ENCODE measurements at places on chromosomes 2 and 18.

DNA sequence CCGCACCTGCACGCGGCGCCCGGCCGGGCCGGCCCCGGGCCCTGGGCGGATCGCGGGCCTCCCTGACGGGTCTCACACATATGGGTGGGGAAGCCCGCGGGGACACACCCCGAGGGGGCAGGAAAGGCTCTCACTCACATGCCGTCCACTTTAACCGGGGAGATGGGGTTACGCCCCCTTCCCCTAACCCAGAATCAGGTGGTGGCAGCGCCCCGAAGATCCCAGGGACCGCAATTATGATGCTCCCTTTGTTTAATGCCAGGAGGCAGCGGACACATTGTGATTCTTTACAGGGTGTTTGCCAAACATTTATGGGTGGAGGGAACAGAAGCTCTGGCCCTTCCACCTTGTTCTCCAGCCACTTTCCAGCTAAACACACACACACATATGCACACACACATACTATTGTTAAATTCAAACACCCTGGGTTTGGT, 424 bp upstream of the ANKRD44 start:
- DNase-seq = peak; percentile 26

GRCh38 chr2:33240178-33240577, 236.3 kb upstream of the RASGRP3 start:
- DNase-seq = no peak

DNA sequence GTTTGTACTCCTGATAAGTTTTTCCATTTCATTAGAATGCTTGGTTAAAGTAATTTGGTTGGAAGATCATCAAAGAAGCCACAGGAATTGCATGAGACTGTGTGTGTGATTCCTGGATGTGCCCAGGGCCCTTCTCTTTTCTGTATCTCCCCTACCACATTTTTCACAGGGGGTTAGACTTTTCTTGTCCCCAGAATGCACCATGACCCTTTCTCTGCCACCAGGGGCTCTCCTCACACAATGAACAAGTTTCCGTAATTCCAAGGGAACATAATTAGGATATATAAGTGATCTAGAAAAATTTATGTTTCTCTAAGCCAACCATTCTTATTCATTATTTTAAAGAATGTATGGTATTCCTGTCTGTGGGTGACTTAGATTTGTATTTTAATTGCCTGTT, 291.8 kb downstream of the NEDD4L start:
- DNase-seq = no peak

GRCh38 chr2:25362434-25363145, 20.9 kb upstream of the DNMT3A start:
- no peak for DNase-seq

DNA sequence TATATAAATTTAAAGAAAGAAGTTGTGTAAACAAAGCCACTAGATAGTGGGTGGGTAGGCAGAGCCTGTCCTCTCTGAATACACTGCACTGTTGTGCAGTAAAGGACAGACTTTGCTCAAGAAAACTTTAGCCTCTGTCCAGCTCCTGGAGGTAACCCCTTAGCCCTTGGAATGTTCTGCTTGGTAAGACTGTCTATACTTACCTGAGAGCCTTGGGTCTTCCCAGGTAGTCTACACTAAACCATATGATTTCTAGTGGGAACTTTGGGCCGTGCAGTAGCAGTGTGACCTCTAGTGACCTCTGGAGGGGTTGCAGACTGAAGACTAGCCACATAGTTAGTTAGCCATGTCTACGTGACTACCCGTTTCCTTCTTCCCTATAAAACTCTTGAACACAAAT, 678.3 kb upstream of the NRXN1 start:
- DNase-seq = peak; percentile 56

DNA sequence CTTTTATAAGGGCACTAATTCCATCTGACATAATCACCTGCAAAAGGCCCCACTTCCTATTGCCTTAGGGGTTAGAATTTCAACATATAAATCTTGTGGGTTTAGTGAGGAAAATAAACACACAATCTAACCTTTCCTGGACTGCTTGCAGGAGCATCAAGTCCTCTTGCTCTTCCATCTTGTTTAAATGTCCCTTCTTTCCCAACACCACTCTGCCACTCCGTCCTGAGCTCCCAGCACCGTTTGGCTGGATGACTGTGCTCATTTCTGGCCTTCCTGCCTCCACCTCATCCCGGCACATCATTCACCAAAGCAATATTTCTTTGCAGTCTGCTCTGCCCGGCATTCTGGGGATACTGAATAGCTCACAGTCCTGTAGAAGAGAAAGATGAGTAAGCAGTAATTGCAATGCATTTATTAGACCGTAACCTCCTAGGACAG, 247.8 kb downstream of the BCL2 start:
- no peak for DNase-seq

DNA sequence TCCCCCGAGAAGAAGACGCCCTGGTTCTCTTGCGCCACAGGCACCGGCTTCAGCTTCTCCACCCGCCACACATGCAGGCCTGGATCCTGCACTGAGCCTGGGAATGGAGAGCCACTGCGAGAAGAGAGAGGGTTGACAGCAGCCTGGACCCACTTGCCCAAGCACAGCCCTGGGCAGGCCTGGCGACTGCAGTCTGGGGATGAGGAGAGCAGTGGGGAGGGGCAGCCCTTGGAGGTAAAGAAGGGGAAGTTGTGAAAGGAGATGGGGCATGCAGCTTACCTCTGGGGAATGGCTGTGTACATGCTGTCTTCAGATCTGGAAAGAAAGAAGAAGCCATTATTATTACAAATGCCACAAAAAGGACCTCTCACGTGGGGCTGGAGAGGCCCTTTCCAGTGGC, 8.3 kb downstream of the CAPG start:
- no peak for DNase-seq

DNA sequence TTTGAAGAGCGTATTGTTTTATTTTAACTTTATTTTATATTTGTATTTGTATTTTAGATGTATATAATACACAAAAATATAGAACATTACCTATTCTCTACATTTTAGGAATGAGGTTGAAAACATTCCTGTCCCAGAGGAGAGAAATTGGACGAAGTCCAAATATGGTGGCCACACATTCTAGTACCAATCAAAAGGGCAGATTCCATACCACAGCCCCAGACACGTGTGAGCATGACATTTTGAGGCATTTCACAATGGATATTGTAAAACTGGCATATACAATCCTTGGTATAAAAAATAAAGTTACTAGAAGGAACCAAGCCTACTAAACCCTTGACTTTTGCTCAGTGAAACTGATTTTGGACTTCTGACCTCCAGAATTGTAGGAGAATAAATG, 50.6 kb downstream of the C2orf76 start:
- no peak for DNase-seq

GRCh38 chr18:3067722-3068121, 54.8 kb upstream of the LPIN2 start:
- DNase-seq = no peak

DNA sequence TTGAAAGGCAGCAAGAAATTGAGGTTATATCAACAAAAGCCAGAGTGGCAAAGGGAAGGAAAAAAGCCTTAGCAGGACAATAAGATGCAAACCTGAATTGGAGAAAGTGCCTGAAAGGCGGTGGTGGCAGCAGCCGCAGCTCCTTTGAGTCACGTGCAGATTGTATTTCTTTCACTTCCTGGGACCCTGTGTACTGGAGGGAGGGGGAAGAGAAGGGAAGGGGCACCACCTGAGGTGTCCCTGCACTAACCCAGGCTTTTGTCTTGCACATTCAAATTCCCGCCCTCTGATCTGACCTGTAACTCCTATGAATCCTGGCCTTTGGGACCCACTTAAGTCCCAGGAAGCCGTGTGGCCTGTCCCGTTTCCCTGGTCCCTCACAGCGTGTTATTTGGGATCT, 326.1 kb upstream of the SKOR2 start:
- peak; percentile 33 for DNase-seq

GRCh38 chr18:37383846-37384595, 181.6 kb downstream of the CELF4 start:
- DNase-seq = no peak

DNA sequence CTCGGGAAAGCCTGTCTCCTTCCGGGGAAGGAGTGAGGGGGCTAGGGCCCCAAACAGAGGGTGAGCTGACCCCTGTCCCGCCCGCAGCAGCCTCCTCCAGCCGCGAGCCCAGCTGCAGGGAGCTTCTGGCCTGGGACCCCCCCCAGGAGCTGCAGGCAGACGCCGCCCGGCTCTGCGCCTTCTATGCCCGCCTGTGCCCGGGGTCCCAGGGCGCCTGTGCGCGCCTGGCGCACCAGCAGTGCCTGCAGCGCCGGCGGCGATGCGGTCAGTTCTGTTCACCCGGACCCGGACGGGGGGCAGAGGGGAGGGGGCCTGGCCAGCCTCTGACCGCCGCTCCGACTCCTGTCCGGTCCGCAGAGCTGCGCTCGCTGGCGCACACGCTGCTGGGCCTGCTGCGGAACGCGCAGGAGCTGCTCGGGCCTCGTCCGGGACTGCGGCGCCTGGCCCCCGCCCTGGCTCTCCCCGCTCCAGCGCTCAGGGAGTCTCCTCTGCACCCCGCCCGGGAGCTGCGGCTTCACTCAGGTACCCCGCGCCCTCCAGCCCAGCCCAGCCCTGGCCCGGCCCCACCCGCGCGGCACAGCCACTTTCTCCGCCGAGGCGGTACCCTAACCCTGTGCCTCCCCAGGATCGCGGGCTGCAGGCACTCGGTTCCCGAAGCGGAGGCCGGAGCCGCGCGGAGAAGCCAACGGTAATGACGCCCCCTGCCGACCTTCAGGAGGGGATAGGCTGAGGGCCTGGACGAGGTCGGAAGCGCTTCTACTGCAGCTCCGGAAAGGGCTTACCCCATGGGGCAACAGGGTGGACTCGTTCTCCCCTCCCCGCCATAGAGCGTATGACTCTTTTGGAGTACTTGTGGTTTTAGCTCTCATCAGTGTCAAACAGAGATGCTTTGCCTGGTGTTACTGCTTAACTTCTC, 2.0 kb upstream of the CHRND start:
- DNase-seq = peak; percentile 80

DNA sequence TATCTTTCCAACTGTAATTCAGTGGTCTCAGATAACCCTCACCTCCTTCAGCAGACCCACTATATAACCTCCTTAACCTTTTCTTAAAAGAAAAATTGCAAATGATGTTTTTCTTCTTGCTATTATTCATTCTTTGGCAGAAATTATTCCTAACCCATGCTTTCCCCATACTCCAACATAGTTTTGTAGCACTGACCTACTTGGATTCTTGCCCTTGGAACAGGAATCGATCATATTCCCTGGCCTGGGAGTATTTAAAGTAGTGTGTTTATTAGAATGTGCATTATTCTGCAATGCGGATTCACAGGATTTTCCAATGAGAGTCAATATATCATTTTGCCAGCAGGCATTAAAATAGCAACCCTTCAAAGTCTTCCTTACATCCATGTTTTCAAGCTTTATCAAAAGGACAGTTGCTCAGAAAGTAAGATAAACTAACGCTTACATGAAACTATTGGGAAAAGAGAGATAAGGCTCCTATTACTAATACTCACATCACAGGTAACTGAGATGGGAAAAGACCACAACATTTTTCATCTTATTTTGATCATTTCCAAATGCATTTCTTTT, 37.4 kb downstream of the CHN1 start:
- no peak for DNase-seq

GRCh38 chr2:73254343-73255006, 20.4 kb downstream of the CCT7 start:
- DNase-seq = no peak

- DNase-seq = no peak
Observed at GRCh38 chr2:70011335-70011734, 49.9 kb upstream of the ASPRV1 start.

GRCh38 chr2:109638795-109639194, 24.6 kb downstream of the SOWAHC start:
- DNase-seq = no peak

- DNase-seq = no peak
Observed at GRCh38 chr2:217953531-217953932, 49.3 kb downstream of the TNS1 start.

- no peak for DNase-seq
Observed at GRCh38 chr2:217725409-217725808, 277.4 kb downstream of the TNS1 start.

DNA sequence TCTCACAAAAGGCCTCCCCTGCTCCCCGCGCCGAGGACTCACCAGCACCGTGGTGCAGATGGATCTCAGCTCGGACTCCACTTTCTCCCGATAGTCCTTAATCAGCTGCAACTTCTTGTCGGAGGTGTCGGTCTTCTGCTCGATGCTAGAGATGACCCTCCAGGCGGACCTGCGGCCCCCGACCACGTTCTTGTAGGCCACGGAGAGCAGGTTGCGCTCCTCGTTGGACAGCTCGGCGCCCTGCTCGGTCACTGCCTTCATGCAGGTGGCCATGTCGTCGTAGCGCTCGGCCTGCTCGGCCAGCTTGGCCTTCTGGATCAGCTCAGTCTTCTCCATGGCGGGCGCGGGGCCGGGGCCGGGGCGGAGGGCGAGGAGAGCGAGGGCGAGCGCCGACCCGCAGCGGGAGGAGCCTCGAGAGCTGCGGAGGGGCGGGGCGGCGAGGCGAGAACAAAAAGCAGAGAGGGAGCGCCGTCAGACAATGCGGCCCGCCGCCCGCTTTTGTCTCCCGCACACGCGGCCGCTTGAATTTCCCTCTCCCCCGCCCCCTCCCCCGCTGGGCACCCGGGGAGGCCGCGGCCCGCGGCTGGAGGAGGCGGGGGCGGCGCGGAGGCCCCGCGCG, 571 bp downstream of the YWHAQ start:
- DNase-seq = peak; percentile 88

DNA sequence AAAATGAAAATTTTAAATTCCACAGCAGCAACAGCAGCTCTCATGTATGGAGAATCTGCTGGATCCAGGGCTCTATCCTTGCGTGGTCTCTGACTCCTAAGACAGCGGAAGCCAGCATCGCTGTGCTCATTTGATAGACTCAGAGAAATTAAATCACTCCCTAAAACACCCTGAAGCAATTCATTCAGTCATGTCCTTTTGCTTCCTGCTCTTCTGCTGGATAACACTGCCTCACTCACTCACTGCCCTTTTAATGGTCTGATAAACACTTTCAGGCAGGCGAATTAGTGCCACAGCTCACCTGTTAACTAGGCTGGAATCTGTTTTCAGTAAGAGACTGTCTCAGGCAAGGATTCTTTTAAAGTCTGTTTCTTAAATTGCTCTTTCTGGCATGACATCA, 10.0 kb downstream of the WIPF1 start:
- no peak for DNase-seq
